Right cardiac atrium (tissue), 5 donors: ENCODE measurements at places on chromosomes 16 and 17. TPM values are rescaled to one million over a fixed set of nuclear protein-coding genes. Genes with fewer than 3 reads are reported as not detected.

SCGB1C2 gene
- total RNA-seq: not detected

NPIPA2 gene
- total RNA-seq: 1.1 TPM

SMIM22 gene
- total RNA-seq: not detected

ADAD2 gene
- 0.60 TPM for total RNA-seq

C17orf50 gene
- not detected for total RNA-seq

RPAIN gene
- total RNA-seq: 29.1 TPM

ACSM5 gene
- total RNA-seq: 2.8 TPM

UBN1 gene
- 29.2 TPM for total RNA-seq

ADAP2 gene
- total RNA-seq: 11.9 TPM

PIPOX gene
- 1.4 TPM for total RNA-seq

PSMC3IP gene
- 2.3 TPM for total RNA-seq

XAF1 gene
- 22.5 TPM for total RNA-seq

ZNF385C gene
- total RNA-seq: not detected

ACSM2B gene
- total RNA-seq: not detected

KRT33A gene
- not detected for total RNA-seq

SLC26A11 gene
- total RNA-seq: 6.8 TPM

SLC38A8 gene
- total RNA-seq: not detected

CMTM2 gene
- total RNA-seq: not detected

CD300LG gene
- total RNA-seq: 10.6 TPM

KRT36 gene
- not detected for total RNA-seq

TIGD7 gene
- 5.1 TPM for total RNA-seq

ZFPM1 gene
- total RNA-seq: 8.2 TPM

LCMT1 gene
- total RNA-seq: 34.2 TPM

PYDC1 gene
- not detected for total RNA-seq

NOMO2 gene
- 292 TPM for total RNA-seq

NARF gene
- total RNA-seq: 99.6 TPM

IRX5 gene
- 1.9 TPM for total RNA-seq
